ENCODE measurements at places on chromosomes 4 and X.

DNA sequence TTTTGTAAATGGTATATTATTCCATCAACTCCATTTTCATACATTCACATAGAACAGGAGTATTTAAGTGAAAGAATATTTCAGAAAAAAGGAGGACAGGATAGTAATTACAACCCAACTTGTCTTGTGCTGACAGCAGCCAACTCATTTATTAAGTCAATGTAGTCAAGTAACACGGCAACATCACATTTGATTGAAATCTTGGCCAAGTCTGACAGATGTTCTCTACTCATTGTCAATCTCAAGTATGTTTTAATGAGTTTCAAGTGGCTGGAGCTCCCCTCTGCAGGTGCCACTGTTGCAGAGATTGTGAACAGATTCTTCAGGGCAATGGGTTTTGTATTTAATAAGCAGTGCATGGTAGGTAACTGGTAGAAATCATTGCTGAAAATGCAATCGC is 332.5 kb downstream of the C4orf33 start:
- DNase-seq: no peak

- DNase-seq: no peak
These were observed 77.5 kb downstream of the PHOX2B start for GRCh38 chr4:41670982-41671381.

- no peak for DNase-seq
These were observed 14.1 kb upstream of the IRAK1 start for GRCh38 chrX:154033848-154034247.

- DNase-seq: no peak
These were observed 41.4 kb downstream of the HAND2 start for GRCh38 chr4:173488656-173489055.

- DNase-seq: no peak
These were observed 36.9 kb downstream of the FHDC1 start for GRCh38 chr4:152972821-152973628.

DNA sequence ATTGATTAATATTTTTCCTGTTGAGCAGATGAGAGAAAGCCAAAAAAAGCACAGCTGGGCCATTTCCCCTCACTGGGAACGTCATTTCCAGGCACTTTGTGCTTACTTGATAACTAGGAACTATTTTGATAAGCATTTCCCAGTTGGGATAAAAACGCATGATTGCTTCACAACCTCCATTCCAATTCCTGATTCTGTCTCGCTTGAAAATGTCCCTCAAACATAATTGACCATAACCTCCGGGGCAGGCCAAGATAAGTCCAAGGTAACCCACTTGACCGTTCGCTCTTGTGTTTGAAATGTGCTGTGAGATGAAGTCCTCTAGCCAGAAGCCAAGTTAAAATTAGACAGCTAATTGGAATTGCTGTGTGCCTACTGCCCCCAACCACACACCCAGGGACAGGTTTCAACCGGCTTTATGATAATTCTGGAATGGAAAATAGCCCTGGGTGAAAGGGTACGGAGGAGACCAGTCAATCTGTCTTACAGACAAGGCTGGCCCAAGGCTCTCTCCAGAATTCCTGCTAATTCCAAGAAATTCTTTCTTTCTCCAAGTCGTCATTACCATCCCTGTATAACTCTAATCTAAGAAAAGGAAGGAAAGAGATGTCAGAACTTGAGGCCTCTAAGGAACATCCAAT is 137.1 kb downstream of the MID1 start:
- DNase-seq: no peak

- no peak for DNase-seq
These were observed 26.4 kb upstream of the PNMA3 start for GRCh38 chrX:153029875-153030274.

GRCh38 chrX:24520472-24520871 is 55.4 kb downstream of the PDK3 start:
- DNase-seq: no peak

- no peak for DNase-seq
These were observed 253.3 kb upstream of the INTU start for GRCh38 chr4:127379499-127379898.

- DNase-seq: peak; percentile 11
These were observed 19.4 kb downstream of the SH3TC1 start for GRCh38 chr4:8218371-8219031.

- DNase-seq: no peak
These were observed 78.2 kb downstream of the BEND4 start for GRCh38 chr4:42074294-42074693.

- DNase-seq: no peak
These were observed 11.9 kb upstream of the TRIML1 start for GRCh38 chr4:188127214-188127874.

DNA sequence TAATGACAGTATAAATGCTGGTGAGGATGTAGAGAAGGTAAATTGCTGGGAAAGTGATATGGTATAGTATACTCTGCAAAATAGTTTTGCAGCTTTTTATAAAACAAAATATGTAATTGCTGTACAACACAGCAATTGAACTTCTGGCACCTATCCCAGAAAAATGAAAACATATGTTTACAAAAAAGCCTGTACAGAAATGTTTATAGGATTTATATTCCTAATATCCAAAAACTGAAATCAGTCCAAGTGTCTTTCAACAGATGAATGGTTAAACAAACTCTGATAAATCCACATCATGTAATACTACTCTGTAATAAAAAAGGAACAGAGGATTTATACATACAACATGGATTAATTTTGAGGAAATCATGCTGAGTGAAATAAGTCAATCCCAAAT is 198.4 kb upstream of the ACTRT1 start:
- DNase-seq: no peak

DNA sequence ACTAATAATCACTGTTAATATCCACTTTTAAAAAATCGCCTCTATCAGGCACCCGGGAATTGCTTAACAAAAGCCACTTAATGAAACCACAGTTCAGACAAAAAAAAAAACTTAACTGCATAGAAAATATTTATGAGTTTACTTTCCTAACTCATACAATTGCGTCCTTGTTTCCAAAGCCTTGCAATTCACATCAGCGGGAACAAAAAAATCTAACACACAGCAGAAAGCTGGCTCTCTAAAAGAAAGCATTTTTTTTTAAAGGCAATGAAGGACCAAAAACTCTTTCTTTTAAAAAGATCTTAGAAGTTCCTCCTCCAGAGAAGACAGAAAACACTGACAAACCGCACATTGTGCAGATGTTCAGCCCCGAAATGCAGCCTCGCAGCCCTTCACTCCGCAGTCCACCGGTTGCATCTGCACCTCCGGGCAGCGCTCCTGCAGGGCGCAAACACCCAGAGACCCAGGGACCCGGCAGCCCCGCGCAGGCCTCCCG is 812 bp downstream of the FAT1 start:
- DNase-seq: no peak

- DNase-seq: no peak
These were observed 257.8 kb upstream of the NRK start for GRCh38 chrX:105564501-105564900.

DNA sequence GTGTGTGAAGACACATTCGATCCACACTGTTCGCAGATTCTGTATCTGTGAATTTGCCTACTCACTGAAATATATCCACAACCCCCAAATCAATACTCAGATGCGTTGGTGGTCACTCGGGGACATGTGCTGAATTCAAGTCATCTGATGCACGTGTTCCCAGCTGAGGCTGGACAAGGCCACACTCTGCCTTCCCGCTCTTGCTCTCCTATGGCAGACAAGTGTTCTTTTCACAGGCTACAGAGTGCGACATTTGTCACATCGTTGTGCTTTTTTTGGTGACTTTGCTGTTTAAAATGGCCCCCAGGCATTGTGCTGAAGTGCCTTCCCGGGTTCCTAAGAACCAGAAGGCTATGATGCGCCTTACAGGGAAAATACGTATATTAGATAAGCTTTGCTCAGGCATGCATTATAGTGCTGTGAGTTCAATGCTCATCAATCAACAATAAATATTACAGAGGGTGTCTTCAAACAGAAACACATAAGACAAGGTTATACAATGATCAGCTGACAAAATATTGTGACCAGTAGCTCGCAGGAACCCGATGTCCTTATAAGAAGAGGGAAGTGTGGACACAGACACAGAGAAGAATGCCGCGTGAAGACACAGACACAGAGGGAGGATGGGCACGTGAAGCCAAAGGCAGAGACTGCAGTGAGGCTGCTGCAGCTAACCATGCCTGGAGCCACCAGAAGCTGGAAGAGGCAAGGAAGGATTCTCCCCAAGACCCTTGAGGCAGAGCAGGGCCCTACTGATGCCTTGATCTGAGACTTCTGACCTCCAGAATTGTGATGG is 42.0 kb downstream of the IRF2 start:
- DNase-seq: no peak

DNA sequence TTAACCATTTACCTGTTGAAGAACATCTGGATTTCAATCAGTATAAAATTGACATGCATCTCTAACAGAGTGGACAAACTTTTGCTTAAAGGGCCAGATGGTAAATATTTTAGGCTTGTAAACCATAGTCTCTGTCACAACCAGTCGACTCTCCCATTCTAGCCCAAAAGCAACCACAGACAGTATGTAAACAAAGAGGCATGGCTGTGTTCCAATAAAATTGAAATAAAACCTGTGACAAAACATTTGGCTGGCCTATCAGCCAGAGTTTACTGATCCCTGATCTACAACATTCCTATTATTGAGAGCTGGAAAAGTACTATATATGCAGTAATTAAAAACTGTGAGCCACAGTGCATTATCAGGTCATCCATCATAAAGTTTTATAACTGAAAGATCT is 3.2 kb downstream of the CENPC start:
- DNase-seq: no peak

DNA sequence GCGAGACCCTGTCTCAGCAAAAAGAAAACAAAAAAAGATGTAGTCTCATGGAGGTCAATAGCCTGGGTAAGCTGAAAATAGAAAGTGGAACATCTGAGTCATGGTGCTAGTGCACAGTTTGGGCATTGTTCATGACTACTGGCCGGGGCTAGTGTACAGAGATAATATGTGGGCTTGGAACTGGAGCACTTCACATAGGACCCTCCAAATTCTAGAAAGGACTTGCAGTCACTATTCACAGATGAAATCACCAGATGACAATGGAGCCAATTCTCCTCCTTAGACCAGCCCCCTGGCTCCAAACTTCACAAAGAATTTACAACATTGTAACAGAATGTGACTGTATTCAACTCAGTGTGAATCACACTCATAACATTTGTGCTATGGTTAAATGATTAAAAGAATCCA is 367.8 kb upstream of the SLC7A11 start:
- no peak for DNase-seq

DNA sequence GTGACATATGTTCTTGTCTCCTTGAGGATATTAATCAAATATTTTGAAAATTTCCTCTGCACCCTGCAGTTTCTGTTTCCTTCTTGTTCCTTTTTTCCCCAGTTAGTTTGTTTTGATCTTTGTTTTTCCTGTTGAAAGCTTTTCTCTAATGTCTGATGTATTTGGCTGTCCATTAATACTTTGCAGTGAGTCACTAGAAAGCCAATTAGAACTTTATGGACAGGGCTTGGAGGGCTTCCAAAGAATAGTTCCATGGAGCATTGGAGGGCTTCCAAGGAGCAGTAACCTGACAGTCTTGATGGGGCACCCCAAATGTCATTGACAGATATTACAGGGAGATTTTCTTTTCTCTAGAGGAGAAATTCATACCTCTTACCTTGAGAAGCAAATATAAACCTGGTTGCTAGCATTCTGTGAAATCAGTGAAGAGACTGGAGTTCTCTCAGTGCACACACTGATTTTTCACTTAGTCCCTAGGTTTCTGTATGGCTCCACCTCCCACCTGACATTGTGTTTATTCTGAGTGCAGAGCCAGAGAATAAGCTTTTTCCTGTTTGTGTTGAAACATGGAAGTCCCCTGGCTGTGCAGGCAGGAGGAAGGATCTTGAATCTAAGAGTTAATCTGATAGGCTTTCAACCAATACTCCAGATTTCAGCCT is 26.5 kb downstream of the SPARCL1 start:
- peak; percentile 1 for DNase-seq

- no peak for DNase-seq
These were observed 54.9 kb downstream of the CHRNA9 start for GRCh38 chr4:40389986-40390385.

DNA sequence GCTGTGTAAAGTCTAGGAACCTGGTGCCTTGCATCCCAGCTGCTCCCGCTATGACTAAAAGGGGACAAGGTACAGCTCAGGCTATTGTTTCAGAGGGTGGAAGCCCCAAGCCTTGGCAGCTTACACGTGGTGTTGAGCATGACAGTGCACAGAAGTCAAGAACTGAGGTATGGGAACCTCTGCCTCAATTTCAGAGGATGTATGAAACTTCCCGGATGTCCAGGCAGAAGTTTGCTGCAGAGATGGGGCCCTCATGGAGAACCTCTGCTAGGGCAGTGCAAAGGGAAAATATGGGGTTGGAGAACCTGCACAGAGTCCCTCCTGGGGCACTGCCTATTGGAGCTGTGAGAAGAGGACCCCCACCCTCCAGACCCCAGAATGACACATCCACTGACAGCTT is 76.6 kb downstream of the DDX60 start:
- no peak for DNase-seq

GRCh38 chr4:8921465-8921864 is 49.8 kb upstream of the HMX1 start:
- DNase-seq: no peak

DNA sequence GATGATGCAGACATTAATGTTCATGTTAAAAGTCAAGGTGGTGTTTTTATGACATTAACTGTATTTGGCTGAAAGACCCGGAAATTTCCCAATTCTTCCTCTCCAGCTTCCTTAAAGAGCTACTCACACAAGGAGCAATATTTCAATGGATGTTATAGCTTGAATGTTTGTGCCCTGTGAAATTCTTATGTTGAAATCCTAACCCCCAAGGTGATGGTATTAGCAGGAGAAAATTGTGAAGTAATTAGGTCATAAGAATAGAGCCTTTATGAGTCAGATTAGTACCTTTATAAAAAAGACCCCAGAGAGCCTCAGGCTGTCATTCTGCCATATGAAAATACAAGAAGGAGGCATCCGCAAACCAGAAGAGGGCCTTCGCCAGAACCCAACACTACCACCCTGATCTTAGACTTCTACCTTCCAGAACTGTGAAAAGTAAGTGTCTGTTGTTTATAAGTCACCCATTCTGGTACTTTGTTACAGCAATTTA is 3.6 kb downstream of the TLR1 start:
- no peak for DNase-seq

- DNase-seq: no peak
These were observed 29.2 kb downstream of the PRRG1 start for GRCh38 chrX:37378404-37378803.

DNA sequence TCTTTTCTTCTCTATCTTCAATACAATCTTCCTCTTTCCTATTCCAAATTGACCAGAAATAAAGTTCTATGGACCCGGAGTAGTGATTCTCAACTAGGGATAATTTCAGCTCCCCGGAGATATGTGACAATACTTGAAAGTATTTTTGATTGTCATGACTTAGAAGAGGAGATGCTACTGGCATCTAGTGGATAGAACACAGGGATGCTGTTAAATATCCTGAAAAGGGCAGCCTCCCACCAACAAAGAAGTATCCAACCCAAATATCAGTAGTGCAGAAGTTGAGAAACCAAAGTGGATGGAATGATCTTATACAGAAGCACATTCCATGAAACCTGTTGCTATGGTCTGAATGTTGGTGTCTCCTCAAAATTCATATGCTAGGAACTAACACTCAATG is 65.7 kb upstream of the NDST3 start:
- no peak for DNase-seq

Measured in NCI-H2081 treated with DMSO at 0.1 percent for 48 hours (cell line).